Activated CD8-positive, alpha-beta memory T cell treated with anti-CD3 and anti-CD28 coated beads for 48 hours (primary cell): ENCODE measurements at places on chromosomes 13 and 19.
A peak's percentile ranks its signal among the peaks of the same experiment; 100 is the strongest.

GRCh38 chr13:36774931-36775330, 44.1 kb upstream of the RFXAP start:
- no peak for DNase-seq

DNA sequence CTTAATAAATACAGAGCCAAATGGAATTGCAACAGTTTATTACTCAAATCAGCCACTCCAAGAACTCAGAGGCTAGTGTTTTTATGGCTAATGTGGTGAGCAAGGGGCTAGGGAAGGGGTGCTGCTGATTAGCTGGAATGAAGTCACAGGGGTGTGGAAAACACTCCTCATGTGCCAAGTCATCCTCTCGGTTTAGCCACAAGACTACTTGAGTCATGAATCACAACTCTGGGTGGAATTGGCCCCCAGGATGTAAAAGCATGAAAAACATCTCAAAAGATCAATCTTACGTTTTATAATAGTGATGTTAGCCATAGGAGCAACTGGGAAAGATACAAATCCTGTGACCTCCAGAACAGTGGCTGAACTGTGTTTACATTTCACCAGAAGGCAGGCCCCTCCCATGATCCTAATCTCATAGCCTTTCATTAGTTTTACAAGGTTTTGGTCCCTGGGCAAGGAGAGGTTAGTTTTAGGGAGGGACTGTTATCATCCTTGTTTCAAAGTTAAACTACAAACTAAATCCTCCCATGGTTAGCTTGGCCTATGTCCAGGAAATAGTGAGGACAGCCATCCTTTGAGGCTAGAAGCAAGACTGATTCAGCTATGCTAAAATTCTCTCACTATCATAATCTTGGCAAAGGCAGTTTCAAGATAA, 2020.1 kb upstream of the PCDH20 start:
- DNase-seq: no peak

DNA sequence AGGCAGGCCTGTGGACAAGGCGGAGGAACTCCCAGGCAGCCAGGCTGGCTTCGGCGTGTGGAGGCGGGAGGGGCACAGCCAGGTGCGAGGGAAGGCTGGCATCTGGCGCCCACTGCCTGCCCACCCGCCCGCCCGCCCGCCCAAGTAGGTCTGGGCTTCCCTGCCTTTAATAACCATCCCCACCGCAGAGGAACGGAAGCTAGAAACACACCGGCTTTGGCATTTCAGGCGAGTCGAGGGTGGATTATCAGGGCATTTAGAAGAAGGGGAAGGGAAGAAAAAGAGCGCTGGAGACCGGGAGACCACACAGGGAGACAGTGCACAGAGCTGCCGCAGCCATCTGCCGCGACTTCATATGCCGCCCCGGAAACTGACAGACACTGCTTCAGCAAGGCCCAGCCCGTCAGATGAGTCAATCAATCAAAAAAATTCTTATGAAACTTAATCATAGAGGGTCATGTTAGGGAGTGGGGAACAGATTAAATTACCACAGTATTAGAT, 199.7 kb downstream of the TSHZ3 start:
- no peak for DNase-seq

GRCh38 chr13:30882026-30882850, 23.8 kb upstream of the MEDAG start:
- no peak for DNase-seq

DNA sequence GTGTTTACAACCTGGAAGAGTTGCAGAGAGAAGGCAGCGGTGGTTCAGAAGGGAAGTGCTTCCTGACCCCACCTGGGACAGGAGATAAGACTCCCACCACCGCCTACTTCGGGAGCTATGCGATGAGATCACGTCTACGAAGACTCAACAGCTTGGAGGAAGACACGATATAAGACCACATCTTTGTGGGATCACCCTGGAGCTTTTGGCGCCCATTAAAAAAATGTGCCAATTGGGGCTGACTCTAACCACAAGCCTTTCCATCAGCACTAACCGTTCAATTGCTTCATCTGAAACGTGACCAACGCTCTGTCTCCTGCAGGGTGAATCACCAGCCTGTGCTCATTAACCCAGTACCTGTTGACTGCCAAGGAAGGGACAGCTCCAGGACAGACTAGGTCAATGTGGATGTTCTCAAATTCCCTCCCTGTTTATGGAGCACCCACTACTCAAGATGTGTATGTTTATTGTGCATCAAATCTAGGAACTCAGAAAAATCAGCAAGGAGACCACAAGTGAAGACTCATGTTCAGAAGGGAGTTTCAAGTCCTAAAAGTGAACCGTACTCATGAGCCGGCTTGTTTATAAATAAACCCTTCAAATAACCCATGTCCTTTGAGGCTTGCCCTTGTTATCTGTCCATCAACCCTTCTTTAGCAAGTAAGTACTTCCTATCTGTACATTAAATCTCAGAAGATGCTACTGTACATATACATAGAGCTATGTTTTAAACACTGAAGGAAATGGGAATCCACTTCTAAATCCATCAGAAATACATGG, 67.5 kb downstream of the LATS2 start:
- DNase-seq: no peak

- no peak for DNase-seq
These were observed 20.6 kb downstream of the BRSK1 start for GRCh38 chr19:55304279-55304978.

DNA sequence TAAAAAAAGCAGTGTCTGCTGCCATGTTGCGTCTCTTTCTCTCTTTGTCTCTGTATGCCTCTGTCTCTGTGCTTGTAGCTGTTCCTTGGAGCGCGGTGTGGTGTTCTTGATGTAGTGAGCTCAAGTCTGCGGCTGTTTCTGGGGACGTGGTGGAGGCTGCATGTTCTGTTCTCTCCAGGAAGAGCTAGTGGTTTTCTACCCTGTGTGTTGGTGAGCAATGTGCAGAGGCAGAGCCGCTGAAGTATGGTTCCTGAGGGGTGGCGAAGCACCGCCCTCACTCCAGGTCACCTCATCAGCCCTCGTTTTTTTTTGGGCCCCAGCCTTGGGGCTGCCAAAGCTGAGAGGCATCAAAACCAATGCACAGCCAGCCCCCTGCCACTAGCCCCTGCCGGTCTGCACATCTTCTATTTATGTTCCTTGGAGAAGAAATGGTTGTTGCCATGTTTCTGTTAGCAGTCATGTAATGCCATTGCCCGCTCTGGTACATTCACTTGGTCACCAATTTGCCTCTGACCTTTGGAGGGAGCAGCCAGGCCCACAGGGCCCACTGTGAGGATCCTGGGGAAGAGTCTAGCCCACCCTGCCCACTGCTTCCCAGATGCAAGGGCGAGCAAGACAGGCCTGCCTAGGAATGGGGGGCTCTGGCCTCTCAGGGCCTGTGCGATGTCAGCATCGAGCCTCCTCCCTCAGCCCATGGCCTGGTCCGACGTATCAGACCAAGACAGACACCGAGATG, 7.2 kb downstream of the HNRNPL start:
- peak; percentile 43 for DNase-seq

- DNase-seq: no peak
These were observed 261.8 kb downstream of the TBC1D4 start for GRCh38 chr13:75220238-75220542.

- DNase-seq: no peak
These were observed 21.3 kb downstream of the TBC1D4 start for GRCh38 chr13:75460644-75461043.

- DNase-seq: no peak
These were observed 27.2 kb upstream of the NAPA start for GRCh38 chr19:47542030-47542475.
